AML-193 (cell line): ENCODE measurements at places on chromosomes 6 and 20.
A peak's percentile ranks its signal among the peaks of the same experiment; 100 is the strongest.

- no peak for DNase-seq
Observed at GRCh38 chr6:110364364-110365105, 6.4 kb upstream of the METTL24 start.

- DNase-seq, result peak; percentile 84
Observed at GRCh38 chr6:146700078-146700686, 101.4 kb downstream of the ADGB start.

DNA sequence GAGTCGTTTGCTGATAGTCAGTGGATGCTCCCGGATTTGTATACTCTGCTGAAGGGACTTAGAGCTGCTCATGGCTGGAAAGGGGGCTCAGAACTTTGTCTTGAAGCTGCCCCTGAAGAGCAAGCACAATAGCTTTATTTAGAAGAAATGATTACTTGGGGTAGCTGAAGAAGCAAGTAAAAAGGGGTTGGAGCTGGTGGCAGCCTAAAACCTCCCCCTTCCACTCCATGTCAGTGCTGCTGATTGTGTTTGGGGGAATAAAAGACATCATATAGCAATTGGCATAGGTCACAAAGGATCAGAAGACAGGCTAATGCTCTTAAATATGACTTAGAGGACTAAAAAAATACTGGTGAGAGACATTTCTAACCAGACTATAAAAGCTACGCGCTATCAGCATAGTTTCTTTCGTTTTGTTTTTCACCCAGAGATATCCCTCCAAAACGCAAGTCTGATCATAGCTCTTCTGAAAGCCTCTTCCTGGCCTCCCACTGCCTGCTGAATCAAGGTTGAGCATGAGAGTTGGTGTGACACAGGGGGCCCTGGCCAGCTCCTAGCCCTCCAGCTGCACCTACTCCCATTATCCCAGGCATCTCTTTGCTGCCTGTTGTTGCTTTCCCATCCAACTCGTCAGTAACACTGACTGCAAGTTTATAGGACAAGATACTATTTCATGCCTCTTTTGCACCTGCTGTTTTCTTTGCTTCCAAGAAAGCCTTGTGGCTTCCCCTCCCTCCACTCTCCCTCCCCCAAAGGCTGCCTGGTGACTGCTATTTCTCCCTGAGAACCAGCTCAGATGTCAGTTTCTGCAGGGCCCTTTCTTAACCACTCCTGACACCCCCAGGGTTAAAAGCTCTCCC is 33.9 kb upstream of the SGK1 start:
- DNase-seq, result no peak

DNA sequence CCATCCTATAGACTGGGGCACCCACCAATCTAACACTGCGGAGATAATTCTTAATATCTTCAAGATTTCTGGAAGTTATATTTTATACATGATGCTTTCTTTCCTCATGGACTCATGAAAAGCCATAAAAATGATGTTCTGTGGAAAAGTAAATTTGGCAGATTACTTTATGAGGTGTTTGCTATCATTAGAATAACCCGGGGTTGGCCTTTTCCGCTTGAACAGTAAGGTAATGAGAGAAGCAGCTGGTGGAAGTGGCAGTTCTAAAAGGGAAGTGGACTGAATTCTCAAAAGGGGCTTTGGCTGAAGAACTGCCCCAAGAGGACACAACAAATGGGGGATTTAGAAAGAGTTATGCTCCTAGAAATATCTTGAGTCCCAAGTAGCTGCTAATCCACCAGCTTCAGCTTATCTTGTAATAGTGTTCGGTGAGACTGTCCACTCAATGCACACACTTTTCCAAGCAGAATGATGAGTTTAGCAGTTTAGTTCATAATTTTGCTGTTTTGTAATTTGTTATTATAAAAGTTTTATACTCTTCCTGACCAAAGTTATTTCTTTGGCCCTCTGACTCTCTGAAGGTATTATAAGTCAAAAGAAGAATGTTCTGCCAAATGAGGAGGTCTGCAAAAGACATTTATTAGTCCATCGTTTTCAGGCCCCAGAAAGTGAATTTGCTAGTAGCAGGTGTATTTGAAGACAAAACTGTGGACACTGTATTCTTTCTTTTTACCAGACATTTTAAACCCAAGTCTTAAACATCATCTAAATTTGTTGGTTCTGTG is 2.9 kb downstream of the ISM1 start:
- DNase-seq, result no peak

DNA sequence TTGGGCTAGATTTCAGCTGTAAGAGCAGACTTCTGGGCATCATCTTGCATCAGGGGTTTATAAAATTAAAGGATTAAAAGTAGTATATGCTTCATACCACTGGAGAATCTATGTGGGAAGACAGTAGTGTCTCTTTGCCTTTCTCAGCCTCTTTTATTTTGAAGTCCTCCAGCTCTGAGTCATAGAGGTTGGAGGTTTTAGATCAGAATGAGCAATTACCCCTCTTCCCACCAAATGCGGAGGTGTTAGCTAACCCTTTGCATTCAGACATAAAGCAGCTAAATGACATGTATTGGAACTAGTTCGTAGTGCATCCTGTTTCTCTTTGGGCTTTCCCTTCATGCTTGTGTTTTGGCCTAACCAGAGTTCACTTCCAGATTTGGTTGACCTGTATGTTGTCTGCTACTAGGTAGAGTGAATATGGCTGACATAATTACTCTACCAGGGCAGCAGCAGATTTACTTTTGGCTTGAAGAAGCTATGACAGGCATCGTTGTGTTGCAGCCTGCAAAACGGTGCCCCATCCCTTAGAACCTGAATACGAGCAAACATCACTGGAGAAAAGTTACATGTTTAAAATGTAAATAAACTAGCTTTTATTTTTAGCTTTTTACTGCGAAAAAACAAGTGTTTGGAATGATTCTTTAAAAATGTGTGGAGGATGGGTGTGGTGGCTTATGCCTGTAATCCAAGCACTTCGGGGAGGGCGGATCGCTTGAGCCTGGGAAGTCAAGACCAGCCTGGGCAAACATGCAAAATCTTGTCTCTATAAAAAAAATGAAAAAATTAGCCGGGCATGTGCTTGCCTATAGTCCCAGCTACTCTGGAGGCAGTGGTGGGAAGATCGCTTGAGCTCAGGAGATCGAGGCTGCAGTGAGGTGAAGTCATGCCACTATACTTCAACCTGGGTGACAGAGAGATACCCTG is 82.2 kb downstream of the MYO6 start:
- DNase-seq, result no peak

- DNase-seq, result no peak
Observed at GRCh38 chr6:49202924-49203536, 260.0 kb downstream of the MMUT start.

DNA sequence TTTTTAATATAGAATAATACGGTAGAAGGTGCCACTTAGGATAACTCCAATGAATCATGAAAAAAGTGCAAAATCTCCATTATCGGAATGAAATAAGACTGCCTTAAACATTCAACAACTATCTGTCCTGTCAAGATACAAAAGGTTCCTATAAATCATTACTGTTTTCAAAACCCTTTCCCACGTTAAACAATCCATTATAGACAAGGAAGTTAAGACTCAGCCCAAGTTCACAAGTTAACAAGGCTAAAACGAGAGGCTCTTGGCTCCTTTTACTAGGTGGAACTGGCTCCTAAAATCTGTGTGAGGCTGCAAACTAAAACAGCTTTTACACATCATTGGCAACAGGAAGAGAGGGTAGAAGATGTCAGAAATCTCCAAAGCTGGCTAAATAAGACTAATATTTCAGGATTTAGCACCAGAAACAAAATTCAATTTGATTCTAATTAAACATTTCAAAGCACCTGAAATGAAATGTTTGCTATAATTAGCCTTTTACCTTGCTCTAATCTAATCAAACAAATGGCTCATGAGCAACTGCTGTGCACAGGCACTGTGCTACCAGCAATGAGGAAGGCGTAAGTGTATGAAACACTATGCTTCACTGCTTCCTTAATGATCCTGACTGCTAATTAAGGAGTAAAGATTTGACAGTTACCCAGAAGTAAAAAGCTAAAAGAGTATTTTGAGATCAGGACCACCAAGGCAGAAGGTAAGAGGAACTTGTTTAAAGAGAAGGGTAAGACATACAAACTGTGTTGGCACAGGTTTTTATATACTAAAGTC is 109.7 kb downstream of the DST start:
- no peak for DNase-seq

GRCh38 chr20:40962733-40963504 is 65.7 kb upstream of the TOP1 start:
- peak; percentile 62 for DNase-seq

GRCh38 chr6:111780393-111780792 is 92.9 kb downstream of the FYN start:
- no peak for DNase-seq

- DNase-seq, result no peak
Observed at GRCh38 chr20:16974080-16974854, 226.1 kb downstream of the OTOR start.

- no peak for DNase-seq
Observed at GRCh38 chr6:129859524-129859923, 1.6 kb downstream of the TMEM244 start.

GRCh38 chr6:101760843-101761621 is 367.5 kb downstream of the GRIK2 start:
- DNase-seq, result peak; percentile 92
